ENCODE measurements at places on chromosomes 7 and 10. TPM values are rescaled to one million over a fixed set of nuclear protein-coding genes. Genes with fewer than 3 reads are reported as not detected.

Gene NKX1-2
- total RNA-seq = not detected

Gene PDE1C
- total RNA-seq = 13.2 TPM

Gene SLC26A4
- total RNA-seq = 0.36 TPM

Gene CPA4
- not detected for total RNA-seq

GRCh38 chr7:111004310-111004901, 86.5 kb upstream of the LRRN3 start:
- no peak overlapping the region for H3K27ac ChIP-seq
- DNase-seq = no peak
- H3K36me3 ChIP-seq = no peaks in the 10 kb centered on the region
- no peaks in the 10 kb centered on the region for H3K4me1 ChIP-seq
- no peak overlapping the region for H3K4me3 ChIP-seq
- H3K27me3 ChIP-seq = no peaks in the 10 kb centered on the region

GRCh38 chr7:41416208-41416595, 286.7 kb downstream of the INHBA start:
- H3K27me3 ChIP-seq = no peaks in the 10 kb centered on the region
- no peaks in the 10 kb centered on the region for H3K4me1 ChIP-seq
- H3K27ac ChIP-seq = no peak overlapping the region
- no peak overlapping the region for H3K4me3 ChIP-seq

DNA sequence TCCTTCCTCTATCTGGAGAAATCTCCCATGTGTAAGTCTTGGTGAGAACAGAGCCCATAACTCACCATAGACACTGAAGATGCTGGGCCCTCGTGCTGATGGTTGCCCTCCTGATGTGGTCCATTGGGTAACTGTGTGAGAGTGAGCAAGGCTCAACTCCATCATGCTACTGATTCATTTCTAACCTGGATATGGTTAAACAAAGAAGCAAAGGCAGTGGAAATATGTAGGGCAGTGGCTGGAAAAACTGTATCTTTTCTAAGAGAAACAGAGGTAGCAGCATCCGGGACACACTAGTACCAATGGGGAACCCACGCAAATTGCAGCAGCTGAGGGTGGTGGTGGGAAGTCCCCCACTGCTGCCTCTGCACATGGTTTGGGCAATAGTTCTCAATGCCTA, 221.7 kb downstream of the KLF6 start:
- H3K36me3 ChIP-seq = no peaks in the 10 kb centered on the region
- H3K27me3 ChIP-seq = no peaks in the 10 kb centered on the region
- H3K4me1 ChIP-seq = no peaks in the 10 kb centered on the region
- H3K27ac ChIP-seq = no peak overlapping the region

DNA sequence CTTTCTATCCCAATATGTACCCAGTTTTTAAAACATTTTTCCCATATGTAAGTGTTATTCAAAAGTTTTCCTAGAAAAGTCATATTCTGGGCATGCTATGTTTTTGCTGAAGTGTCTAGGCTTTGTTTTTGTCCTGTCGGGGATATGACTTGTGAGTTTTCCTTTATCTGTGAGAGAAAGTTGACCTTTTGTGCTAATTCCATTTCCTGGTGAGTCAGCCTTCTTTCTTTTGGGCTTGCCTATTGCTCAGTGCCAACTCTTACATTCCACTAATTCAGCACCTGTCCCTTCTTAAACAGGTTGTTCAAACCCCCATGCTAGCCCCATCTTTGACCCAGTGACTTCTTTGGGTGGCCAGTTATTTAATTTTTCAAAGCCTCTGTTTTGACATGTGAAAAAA, 146.2 kb downstream of the AHR start:
- no peaks in the 10 kb centered on the region for H3K36me3 ChIP-seq
- no peak overlapping the region for H3K4me3 ChIP-seq
- H3K4me1 ChIP-seq = no peaks in the 10 kb centered on the region
- no peak for DNase-seq

DNA sequence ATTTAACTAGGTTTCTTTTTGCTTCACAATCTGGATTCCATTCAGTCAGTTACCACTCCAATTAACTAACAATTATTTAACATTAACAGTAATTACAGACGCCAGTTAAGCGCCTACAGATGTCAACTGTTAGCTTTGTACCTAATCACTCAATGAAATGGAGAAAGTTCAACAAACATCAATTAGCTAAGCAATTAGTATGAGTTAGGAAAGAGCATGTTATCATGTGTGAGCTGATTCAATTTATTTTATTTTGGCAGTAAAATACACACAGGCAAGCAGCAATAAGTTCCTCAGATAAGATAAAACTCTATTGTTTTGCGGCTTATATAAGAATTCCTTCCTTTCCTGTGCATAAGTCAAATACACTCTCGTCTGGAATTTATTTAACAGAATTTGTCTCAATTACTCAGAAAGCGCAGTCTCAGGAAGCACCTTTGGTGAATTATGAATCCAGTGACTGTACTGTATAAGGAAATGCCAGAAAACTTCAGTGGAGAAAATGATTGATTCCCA, 427.1 kb upstream of the GALNT17 start:
- no peaks in the 10 kb centered on the region for H3K36me3 ChIP-seq
- DNase-seq = no peak
- H3K4me1 ChIP-seq = peaks cover 5% of the 10 kb centered on the region
- no peak overlapping the region for H3K27ac ChIP-seq
- H3K27me3 ChIP-seq = no peaks in the 10 kb centered on the region
- H3K4me3 ChIP-seq = no peak overlapping the region

DNA sequence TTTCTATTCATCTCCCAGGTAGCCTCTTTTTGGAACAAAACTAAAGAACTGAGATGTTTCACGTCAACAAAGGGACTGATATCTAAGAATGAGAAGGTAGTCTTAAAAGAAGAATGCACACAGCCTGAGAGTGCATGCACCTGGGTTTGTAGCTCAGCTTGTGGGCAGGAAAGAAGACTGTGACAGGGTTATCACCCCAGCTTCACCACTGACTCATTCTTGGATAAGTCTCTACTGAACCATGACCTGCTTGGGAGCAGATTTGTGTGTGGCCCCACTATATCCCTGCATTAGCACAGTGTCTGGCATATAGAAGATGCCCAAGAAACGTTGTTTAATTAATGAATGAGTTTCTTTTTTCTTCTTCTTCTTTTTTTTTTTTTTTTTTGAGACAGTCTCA, 187.5 kb downstream of the GPAM start:
- H3K4me3 ChIP-seq = no peak overlapping the region
- no peak overlapping the region for H3K27ac ChIP-seq
- no peak for DNase-seq
- no peaks in the 10 kb centered on the region for H3K4me1 ChIP-seq
- no peaks in the 10 kb centered on the region for H3K27me3 ChIP-seq

GRCh38 chr7:146948703-146949102, 832.1 kb downstream of the CNTNAP2 start:
- no peaks in the 10 kb centered on the region for H3K36me3 ChIP-seq
- no peak overlapping the region for H3K27ac ChIP-seq
- no peaks in the 10 kb centered on the region for H3K27me3 ChIP-seq
- H3K4me1 ChIP-seq = no peaks in the 10 kb centered on the region
- no peak overlapping the region for H3K4me3 ChIP-seq

GRCh38 chr10:50619882-50620281, 3.9 kb downstream of the SGMS1 start:
- peaks cover 3% of the 10 kb centered on the region for H3K4me1 ChIP-seq
- H3K27ac ChIP-seq = peak overlapping the region; percentile 99
- DNase-seq = no peak
- H3K36me3 ChIP-seq = no peaks in the 10 kb centered on the region
- no peak overlapping the region for H3K4me3 ChIP-seq
- H3K27me3 ChIP-seq = no peaks in the 10 kb centered on the region

- H3K4me3 ChIP-seq = no peak overlapping the region
- H3K27ac ChIP-seq = no peak overlapping the region
- no peaks in the 10 kb centered on the region for H3K36me3 ChIP-seq
These were observed 43.3 kb upstream of the EZH2 start for GRCh38 chr7:148927123-148928045.

All from sigmoid colon (tissue), 7 donors.